ENCODE measurements at places on chromosomes 12 and 14.

DNA sequence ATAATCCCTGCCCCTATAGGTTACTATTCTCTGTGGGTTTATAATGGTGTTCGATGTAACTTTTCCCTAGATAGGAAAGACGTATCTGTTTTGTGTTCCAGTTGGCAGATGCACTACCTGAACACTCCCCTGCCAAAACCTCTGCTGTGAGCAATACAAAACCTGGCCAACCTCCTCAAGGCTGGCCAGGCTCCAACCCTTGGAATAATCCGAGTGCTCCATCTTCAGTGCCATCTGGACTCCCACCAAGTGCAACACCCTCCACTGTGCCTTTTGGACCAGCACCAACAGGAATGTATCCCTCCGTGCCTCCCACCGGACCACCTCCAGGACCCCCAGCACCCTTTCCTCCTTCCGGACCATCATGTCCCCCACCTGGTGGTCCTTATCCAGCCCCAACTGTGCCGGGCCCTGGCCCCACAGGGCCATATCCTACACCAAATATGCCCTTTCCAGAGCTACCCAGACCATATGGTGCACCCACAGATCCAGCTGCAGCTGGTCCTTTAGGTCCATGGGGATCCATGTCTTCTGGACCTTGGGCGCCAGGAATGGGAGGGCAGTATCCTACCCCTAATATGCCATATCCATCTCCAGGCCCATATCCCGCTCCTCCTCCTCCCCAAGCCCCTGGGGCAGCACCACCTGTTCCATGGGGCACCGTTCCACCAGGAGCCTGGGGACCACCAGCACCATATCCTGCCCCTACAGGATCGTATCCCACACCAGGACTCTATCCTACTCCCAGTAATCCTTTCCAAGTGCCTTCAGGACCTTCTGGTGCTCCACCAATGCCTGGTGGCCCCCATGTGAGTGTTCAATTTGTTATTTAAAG lies 11.3 kb downstream of the MAPK1IP1L start:
- no peak for DNase-seq

DNA sequence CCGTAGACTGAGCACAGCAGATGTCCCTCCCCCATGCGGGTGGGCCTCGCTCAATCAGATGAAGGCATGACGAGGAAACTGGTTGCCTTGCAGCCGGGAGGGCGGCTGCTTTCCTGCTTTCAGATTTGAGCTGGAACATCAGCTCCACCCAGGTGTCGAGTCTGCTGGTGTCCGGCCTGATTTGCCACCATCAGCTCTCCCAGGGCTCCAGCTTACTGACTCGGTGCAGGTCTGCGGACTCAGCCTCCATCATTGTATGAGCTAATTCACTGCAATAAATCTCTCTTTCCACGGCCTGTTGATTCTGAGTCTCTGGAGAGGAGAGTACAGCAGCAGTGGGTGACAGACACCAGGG lies 156.2 kb downstream of the KIF26A start:
- DNase-seq, result no peak

- DNase-seq, result no peak
Observed at GRCh38 chr14:91031666-91032065, 28.8 kb downstream of the RPS6KA5 start.

DNA sequence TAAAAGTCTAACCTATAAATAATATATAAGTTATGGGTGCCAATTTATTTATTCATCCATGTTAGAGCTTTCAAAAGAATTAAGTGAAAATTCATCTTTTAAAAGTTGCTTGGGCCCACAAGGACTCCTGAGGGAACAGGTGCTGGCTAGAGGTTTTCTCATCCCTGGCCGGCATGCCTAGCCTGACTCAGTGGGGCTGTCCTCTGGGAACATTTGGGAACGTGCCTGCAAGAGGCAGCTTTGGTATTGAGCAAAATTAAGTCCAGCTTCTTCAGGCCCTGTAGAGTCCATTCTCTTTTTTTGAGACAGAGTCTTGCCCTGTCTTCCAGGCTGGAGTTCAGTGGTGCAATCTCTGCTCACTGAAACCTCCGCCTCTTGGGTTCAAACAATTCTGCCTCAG lies 44.7 kb downstream of the SPTB start:
- no peak for DNase-seq

GRCh38 chr14:22554498-22555383 lies 34.3 kb downstream of the DAD1 start:
- DNase-seq, result no peak

DNA sequence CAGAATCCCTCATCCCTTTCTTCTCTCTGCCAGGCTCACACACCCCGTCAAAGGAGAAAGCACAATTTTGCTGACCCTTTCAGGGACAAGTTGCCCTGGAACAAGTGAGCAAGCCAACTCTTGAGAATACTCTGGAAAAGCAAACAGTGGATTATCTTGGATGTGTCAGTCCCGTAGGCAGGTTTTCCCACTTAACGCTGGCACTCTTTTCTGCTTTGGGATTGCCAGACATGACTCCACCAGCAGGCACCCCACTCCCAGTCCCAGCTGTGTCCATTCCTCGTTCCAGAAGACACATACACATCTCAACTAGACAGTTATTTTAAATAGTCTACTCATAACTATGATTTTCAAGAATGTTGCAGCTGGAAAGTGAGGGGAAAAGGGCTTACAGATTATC lies 145.5 kb upstream of the CDKN3 start:
- DNase-seq, result no peak

DNA sequence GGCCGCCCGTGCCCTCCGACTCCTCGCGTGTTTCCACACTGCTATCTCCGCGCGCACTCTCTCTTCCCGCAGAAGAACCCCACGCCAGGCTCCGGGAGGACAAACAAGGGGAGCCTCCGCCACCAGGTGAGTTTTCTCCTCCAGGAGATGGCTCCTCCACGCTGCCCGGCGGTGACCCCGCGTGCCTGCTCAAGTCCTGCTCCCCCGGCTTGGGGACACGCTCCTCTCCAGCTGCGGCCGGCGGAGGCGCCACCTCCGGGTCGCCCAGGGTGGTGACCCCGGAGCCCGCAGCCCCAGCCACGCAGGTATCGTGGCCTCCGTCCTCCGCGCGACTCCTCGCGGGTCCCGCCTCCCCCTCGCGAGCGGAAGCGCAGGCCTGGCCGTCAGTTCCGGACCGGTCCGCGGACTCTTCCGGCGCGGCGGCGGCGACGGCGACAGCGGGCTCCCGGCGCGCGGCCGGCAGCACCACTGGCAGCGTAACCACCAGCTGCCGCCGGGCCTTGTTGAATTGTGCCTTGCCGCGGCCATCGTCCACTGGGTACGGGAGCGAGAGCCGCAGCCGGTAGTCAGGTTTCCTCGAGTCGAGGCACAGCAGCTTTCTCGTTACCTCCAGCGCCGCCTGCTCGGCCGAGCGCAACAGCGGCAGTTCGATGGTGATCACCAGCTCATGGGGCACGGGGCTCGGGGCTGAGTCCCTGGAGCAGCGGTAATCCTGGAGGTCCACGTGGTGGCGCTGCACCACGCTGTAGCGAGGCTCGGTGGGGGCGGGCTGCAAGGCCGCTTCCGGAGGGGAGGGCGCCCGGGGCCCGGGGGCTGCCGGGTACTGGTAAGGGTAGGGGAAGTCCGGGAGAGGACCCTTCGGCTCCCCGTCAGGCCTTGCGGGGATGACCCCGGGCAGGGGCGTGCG lies 1.2 kb downstream of the DNAAF2 start:
- peak; percentile 85 for DNase-seq

DNA sequence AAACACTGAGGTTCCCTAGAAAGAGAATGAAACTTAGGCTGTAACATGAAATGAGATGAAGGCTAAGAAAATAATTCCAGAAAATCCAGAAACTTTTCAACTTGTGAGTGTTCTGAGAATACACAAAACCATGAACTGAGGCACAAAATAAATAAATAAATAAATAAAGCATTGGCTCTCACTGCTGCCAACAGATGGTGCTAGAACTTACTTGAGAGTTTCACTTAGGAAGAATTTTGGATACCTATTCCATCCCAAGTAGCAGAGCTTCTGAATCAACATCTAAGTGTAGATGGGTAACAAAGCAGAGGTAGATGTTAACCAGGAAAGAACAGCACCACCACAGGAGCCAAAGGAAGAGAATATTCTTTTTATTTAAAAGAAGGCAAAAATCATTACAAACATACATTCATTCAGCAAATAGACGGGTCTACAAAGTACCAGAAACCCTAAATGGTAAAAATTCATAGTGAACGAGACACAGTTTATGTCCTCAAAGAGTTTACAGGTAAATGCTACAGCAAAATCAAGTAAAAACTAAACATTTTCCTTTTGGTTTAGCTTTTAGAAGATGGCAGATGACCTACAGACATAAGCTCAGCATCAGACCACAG lies 16.7 kb downstream of the EPS8 start:
- no peak for DNase-seq

- no peak for DNase-seq
Observed at GRCh38 chr12:2963154-2963759, 4.1 kb downstream of the TEAD4 start.

DNA sequence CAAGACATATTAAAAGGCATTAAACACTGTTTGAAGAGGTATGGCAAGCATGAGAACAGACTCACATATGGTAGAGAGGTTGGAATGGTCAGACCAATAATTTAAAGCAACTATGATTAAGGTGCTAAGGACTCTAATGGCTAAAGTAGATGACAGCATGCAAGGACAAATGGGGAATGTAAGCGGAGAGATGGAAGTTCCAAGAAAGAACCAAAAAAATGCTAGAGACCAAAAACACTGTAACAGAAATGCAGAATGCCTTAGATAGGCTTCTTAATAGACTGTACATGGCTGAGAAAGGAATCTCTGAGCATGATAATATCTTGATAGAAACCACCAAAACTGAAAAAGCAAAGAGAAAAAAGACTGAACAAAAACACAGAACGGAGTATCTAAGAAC lies 77.4 kb downstream of the RIN3 start:
- DNase-seq, result no peak

GRCh38 chr12:43336962-43337555 lies 214.9 kb downstream of the ADAMTS20 start:
- no peak for DNase-seq

- DNase-seq, result no peak
Observed at GRCh38 chr12:20309504-20310148, 58.7 kb upstream of the PDE3A start.

- DNase-seq, result no peak
Observed at GRCh38 chr14:71322655-71323250, 415.5 kb downstream of the PCNX1 start.

GRCh38 chr14:57139173-57139572 lies 129.5 kb downstream of the EXOC5 start:
- DNase-seq, result no peak

DNA sequence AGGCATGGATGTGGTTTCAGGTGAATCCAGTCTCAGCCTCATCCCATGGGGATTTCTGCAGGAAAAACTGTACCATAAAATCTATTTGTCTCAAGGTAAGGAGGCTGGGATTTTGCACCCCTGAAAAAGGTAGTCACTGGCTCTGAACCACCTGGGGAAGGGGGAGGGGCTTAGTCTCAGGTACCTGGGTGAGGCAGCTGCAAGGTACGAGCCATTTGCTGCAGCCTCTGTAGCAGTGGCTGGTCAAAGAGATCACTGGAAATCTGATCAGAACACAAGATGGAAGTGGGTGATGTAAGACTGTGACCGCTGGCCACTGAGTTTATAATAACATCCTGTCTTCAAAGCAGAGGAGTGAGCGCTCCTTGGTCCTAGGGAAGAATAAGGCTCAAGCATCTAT lies 209.9 kb upstream of the NOS1 start:
- no peak for DNase-seq

- no peak for DNase-seq
Observed at GRCh38 chr12:52358575-52359350, 8.5 kb downstream of the KRT85 start.

- no peak for DNase-seq
Observed at GRCh38 chr14:68625366-68626090, 167.3 kb downstream of the ZFP36L1 start.

DNA sequence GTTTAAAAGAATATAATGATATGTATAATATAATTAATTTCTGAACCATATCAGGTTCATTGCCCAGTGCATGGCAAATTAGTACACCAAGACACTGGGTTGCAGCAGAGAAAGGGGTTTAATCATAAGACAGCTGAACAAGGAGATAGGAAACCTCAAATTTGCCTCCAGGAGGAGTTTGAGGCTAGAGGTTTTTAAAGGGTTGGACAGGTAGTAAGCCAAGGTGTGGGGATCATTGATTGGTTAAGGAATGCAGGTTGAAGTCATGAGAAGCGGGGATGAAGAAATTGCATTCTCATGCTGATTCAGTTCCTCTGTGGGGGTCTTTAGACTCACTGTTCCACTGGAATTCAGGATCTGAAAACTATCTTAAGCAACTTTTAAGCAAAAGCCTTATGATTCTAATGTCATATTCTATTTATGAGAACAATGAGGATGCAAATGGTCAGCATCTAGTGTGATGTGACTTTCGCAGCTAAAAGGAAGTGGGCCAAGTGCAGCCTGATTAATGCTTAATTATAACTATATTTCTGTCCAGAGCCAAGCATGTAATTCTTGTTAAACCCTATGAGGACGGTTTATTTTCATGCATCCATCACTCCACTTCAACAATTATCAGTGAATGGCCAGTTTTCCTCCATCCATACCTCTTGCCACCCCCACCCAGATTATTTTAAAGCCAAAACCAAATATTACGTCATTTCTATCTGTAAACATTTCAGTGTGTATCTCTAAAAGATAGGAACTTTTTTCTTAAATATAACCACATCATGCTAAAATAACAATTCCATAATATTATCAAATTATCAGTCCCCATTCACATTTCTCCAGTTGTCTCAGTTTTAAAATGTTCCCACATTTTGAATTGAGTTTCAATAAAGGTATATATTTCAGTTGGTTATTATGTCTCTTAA lies 14.9 kb downstream of the RNF212B start:
- DNase-seq, result no peak

DNA sequence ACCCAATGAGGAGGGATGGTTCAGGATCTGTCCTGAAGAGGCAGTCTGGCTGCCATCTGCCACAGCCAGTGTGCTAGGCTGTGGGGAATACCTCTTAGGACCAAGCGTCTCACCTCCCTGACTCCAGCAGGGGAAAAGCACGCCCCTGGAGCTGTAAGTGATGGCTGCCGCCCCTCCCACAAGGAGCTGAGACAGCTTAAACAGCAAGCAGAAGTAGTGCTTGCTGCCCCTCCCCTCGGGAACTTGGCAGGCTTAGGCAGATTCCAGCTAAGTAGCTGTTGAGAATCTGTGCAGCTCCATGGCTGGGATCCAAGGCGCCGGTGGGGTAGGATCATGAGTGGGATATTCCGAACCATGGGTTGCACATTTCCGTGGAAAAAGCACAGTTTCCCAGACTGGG lies 360.4 kb upstream of the MDGA2 start:
- no peak for DNase-seq

GRCh38 chr14:93073910-93074769 lies 41.6 kb downstream of the ITPK1 start:
- no peak for DNase-seq

GRCh38 chr14:25006961-25007795 lies 42.8 kb downstream of the STXBP6 start:
- peak; percentile 77 for DNase-seq

- no peak for DNase-seq
Observed at GRCh38 chr12:6763380-6763779, 2.8 kb upstream of the PTMS start.

GRCh38 chr12:124576061-124576650 lies 8.7 kb upstream of the NCOR2 start:
- no peak for DNase-seq

- no peak for DNase-seq
Observed at GRCh38 chr12:107126796-107127481, 33.6 kb upstream of the CRY1 start.

- no peak for DNase-seq
Observed at GRCh38 chr14:105076805-105077648, 11.8 kb upstream of the GPR132 start.

GRCh38 chr12:76940671-76941445 lies 62.0 kb upstream of the CSRP2 start:
- DNase-seq, result no peak

- DNase-seq, result no peak
Observed at GRCh38 chr12:19811922-19812321, 372.6 kb downstream of the AEBP2 start.

Measured in retinal pigment epithelial cell (primary cell).